Gastrocnemius medialis (tissue), 4 donors: ENCODE measurements at places on chromosomes 2 and 18.

- DNase-seq: no peak
Measured at GRCh38 chr2:227805578-227805977, 8.1 kb upstream of the CCL20 start.

- no peak for DNase-seq
Measured at GRCh38 chr2:39422700-39423099, 14.4 kb downstream of the MAP4K3 start.

DNA sequence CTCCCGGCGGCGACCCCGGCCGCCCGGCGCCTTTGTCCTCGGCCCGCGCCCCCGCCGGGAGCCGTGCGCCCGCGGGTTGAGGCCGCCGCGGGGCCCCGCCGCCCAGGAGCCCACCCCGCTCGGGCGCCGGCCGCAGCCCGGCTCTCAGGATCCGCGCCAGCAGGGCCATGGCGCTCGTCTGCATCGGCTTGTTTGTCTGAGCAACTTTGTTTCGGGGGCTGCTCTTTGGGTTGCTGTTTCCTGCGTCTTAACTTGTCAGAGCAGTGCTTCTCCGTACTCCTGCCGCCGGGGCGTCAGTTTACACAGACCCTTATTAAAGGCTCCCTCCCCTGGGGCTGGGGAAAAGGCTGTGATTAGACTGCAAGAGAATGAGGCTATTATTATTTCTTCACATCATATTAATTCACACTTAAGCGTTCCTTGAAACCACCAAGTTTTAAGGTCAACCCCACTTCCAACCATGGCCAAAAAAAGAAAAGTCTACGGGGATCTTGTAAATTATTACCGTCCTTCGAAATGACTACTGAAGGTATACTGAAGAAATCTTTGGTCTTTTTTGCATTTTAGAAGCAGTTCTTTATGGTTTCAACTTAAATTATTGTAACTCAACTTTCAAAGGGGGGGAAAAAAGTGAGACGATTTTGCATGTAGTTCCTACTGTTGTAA lies at the start of gene CYP27C1:
CYP27C1 (minus strand) TSS at position 198 of the 666 bp plus-strand sequence; CDS start at position 169, 29 bp downstream.
- DNase-seq: no peak

DNA sequence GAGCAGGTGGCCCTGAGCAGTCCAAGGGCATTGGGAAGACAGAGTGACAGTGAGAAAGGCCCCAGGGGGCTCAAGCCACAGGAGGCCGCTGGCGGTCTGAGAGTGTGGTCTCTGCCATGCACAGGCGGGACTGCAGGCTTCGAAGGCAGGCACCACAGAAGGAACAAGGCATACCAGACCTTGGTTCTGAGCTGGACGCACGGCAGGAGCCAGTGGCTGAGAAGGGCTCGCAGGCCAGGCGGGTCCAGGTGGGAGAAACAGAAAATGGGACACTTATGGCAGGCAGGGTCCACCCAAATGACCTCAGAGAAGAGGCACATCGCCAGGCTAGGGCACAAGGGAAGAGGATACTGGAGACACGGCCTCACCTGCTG lies 14.9 kb downstream of the HJURP start:
- no peak for DNase-seq

DNA sequence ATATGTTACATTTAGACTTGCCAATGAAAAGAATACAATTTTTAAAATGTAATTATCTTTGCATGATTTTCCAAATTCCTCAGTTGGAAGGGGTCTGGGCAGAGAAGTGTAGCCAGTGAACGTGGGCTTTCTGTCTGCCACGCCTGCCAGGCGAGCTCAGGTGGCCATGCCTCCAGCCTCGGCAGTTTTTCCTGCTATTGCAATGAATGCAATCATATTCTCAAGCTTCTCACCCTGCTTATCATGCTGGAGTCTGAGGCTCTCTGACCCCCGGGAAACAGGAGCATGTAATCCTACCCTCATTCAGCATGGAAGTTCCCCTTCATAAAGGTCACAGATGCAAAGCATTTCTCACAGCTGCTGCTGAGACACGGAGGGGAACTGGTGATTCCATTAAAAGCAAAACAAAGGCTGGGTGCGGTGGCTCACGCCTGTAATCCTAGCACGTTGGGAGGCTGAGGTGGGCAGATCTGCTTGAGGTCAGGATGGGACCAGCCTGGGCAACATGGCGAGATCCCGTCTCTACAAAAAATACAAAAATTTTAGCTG lies 154.8 kb downstream of the MBP start:
- no peak for DNase-seq

DNA sequence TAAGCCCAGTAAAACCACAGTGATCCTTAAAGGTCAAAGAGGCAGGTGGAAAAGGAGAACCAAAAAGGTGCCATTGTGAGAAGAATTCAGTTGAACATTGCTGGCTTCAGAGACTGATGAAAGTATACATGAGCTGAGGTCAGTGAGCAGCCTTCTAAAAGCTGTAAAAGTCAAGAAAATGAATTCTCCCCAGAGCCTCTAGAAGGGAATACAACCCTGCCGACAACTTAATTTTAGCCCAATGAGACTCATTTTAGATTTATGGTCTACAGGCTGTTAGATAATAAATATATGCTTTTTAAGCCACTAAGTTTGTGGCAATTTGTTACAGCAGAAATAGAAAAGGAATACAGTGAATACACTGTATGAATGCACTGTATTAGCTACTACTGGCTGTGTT lies 911.4 kb downstream of the TRIB2 start:
- DNase-seq: no peak
